ENCODE measurements at places on chromosomes 7 and 10.

- no peak for DNase-seq
Observed at GRCh38 chr7:39735903-39736302, 112.5 kb downstream of the RALA start.

GRCh38 chr7:135186841-135187253, 16.3 kb upstream of the CYREN start:
- no peak for DNase-seq

DNA sequence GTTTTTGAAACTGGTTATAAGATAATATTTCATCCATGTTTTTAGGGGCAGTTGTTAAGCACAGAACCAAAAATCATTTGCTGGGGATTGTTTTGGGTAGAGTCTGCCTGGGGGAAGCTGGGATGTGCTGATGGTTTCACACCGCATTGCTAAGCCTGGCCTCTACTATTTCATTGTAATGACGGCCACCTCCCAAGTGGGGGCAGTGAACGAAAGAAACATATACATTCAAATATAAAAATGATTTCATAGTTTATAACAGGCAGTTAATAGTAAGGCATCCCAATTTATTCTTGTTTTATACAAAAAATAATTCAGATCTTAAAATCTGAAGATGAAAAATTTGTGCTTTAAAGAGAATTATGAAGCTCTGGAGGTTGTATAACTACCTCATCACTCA, 750.8 kb downstream of the REEP3 start:
- no peak for DNase-seq

DNA sequence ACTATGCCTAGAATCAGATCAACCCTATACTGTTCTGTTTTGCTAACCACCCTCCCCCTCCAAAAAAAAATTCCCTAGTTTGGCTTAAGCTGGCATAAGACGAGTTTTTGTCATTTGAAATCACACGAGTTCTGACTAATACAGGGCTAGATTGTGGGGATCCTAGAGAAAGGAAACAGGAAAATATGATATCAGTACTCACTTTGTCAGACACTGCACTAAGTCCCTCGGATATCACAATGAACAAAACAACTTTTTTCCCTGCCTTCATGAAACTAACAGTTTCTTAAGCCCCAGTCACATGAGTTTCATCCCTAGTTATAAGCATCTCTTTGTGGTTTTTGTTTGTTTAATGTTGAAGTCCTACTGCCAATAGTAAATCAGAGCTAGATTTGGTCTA, 118.5 kb downstream of the ITGB8 start:
- no peak for DNase-seq

DNA sequence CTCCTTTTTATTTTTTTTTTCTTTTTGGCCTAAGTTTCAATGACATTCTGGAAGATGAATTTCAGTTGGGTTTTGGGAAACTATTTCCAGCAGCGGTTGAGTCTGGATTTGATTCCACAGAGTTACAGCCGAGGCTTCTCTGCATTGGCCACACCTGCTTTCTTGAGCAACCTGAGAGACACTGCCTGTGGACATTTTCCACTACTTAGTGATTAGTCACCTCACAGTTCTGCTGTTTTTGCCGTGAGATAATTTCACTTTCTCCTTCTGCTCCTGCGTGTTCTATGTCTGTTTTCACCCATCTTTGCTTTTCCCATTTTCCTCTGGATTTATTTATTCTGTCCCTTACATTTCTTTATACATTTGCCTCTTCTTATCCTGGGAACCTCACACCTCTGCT, 243.0 kb downstream of the BICC1 start:
- no peak for DNase-seq

DNA sequence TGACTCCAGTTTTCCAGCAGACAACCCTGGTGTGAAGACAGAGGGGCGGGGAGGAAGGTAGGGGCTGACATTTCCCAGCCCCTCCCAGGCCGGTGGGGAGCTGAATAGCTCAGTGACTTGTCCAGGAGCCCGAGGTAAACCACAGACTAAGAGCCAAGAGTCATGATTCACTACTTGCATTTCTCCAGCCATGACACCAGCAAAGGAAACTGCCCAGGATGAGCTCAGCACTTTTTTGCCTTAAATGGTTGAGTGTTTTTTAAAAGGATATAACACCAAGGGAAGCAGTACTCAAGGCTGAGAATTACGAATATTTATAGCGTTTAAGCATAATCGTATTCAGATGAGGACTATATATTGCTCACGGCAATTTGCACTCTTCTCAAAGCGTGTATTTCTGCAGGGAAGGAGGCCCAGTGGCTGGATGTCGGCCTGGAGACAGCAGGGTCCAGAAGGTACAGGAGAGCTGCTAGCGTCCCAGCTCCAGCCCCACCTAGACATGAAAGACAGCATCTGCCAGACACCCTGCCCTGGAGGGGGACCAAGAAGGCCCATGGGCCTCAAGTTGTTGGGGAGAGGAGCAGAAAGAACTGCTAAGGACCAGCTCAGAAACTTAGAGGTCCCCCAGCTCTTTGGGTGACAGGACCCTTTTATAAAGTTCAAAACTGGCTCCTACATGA, 141.4 kb downstream of the GRID1 start:
- DNase-seq, result no peak

Measured in COR-L47 (cell line).